ENCODE measurements at places on chromosomes 12 and 14.
A peak's percentile ranks its signal among the peaks of the same experiment; 100 is the strongest.

DNA sequence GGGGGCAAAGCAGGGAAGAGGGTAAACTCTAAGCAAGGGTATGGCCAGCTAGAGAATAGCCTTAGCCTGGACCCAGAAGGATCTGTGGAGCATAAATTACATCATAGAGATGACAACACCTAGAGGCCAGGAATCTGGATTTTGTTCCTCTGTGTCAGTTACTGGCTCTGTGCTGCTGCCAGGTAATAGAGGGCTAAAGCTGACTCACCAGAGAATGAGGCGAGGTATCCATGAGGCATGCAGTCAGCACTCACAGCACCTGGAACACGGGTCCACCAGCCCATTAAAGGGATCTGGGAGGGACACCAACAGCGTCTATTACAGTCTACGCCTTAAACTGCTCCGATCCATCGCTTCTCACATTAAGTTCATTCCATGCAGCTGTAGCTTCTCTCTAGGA is 74.9 kb upstream of the CMKLR1 start:
- peak; percentile 42 for DNase-seq

- no peak for DNase-seq
Observed at GRCh38 chr14:63288853-63289252, 29.9 kb downstream of the GPHB5 start.

DNA sequence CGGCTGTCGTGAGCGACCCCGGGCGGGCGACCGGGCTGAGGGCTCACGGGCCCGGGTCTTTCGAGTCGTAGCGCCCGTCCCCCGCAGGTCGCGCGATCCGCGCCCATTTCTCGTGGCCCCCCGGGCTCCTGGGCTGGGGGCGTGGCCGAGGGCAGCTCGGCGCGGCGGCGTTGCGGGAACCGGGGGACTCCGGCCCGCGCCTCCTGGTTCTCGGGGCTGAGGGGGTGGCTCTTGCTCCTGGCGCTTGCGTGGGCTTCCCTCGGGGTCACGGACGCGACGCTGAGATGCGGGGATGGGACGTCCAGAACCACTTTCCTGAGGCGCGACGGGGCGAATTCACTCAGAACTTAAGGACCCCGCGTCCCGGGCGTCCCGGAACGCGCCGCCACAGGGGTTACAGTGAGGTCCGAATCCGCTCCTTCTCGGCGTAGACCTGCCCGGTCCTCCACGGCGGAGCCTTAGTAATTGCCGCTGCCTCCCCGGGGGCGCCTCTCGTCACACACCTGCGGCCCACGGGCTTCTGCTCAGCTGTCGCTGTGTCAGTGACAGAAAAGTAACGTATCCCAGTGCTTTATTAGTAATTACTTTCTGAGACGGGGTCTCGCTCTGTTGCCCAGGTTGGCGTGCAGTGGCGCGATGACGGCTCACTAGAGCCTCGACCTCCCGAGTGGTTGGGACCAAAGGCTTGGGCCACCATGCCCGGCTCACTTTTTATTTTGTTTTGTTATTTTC is 606 bp downstream of the EP400 start:
- DNase-seq, result peak; percentile 18

DNA sequence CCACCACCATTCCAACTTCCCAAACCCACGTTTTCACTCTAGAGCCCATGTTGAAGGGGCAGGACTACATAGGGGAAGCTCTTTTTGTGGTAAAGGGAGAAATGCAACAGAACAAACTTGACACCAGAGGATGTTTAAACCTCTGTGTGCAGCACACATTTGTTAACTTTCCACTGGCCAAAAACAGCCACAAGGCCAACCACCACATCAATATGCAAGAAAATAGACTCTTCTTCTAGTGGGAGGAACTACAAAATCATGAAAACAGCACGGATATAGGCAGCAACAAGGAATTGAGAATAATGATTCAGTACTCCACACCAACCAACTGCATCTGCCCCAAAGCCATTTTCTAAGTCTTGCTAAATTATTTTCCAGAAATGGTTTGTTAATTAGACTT is 66.3 kb upstream of the CEP83 start:
- no peak for DNase-seq

DNA sequence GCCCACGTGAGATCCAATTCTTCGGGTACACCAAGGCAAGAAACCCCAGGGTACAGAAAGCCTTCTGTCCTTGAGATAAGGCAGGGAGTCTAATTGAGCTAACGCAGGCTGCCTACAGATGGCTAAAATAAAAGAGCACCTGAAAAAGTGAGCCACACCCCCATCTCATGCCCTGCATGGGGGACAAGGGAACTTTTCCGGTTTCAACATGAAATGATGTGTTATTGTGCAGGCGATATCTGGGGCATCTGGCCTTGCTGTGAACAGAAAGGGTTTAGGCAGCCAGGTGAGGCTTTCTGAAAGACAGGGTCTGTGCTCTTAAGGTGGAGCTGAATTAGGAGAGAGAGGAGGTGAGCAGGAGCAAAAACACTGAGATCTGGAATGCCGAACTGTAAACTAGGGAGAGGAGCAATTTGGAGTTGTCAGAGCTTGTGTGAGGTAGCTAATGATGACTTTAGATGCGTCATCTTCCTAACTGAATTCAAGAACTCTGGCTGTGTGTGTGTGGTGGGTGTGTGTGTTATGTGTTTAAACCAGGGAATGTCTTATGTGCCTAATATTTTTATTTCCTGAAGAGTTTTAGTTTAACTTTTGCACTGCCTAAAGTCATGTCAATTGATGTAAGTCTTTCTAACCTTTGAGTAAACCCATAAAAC is 20.1 kb upstream of the LDHB start:
- DNase-seq, result no peak

GRCh38 chr14:104297721-104298401 is 159.5 kb downstream of the KIF26A start:
- DNase-seq, result no peak

GRCh38 chr14:53265025-53265424 is 111.9 kb upstream of the DDHD1 start:
- peak; percentile 59 for DNase-seq

- peak; percentile 49 for DNase-seq
Observed at GRCh38 chr12:94458877-94459727, 565 bp downstream of the CEP83 start.

- no peak for DNase-seq
Observed at GRCh38 chr14:34128665-34129064, 177.8 kb upstream of the EGLN3 start.

- DNase-seq, result no peak
Observed at GRCh38 chr14:91163316-91163715, 49.4 kb downstream of the DGLUCY start.

DNA sequence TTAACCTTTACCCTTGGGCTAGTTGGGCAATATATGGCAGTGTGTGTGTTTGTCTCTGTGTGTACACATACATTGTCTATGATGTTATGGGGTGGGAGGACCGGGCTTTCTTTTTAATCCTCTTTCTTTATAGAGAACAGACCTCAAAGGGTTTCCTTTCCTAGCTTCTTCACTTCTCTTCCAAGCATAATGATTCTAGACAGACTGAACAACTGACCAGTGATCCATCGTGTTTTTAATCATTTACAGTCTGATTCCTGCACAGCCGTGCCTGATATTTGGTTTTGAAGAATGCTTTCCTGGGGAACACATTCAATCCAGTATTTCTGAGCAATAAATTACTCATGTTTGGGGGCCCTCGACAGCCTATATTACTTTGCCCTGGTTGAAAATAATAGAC is 481.1 kb upstream of the DCN start:
- DNase-seq, result no peak

DNA sequence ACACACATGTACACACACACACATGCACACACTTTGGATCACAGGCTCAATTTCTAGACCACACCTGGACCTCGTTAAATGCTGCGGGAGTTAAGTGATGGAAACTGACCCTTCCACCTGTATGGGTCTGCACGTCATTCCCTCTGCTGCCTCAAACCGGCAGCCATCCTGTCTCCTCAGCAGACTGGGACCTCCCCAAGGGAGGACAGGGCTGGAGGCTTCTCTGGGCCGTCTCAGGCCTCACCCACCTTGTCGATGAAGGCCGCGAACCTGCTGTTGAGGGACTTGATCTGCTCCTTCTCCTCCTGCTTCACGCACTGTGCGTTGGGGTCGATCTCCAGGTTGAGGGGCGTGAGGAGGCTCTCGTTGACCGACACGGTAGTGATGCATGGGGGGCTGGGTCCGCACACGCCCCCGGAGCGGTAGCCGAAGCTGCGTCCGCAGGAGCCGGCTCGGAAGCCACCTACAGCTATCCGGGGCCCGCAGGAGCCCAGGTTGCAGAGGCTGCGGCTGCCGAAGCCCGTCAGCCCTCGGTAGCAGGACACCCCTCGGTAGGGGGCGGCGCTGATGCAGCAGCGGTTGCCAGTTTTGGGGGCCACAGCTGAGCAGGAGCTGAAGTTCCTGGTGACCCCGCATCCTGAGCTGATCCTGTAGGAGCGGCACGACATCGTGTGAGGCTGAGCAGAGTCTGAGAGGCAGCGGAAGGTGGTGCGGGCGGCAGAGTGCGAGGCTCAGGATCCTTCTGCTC is at the start of gene KRT85:
Gene KRT85 (minus strand): TSS at position 744 of the 748 bp plus-strand sequence. CDS start 76 bp downstream, at position 668.
- no peak for DNase-seq

GRCh38 chr12:125888921-125889320 is 823.7 kb downstream of the AACS start:
- DNase-seq, result no peak
